ENCODE measurements at places on chromosomes 5 and 9.

- no peak for DNase-seq
These were observed 152.3 kb upstream of the KLF9 start for GRCh38 chr9:70566751-70567150.

GRCh38 chr5:52024359-52024758 lies 641.1 kb downstream of the ISL1 start:
- DNase-seq: no peak

- DNase-seq: peak; percentile 70
These were observed 72.8 kb downstream of the STARD4 start for GRCh38 chr5:111439473-111440075.

GRCh38 chr9:3868012-3868411 lies 342.2 kb upstream of the RFX3 start:
- peak; percentile 25 for DNase-seq

DNA sequence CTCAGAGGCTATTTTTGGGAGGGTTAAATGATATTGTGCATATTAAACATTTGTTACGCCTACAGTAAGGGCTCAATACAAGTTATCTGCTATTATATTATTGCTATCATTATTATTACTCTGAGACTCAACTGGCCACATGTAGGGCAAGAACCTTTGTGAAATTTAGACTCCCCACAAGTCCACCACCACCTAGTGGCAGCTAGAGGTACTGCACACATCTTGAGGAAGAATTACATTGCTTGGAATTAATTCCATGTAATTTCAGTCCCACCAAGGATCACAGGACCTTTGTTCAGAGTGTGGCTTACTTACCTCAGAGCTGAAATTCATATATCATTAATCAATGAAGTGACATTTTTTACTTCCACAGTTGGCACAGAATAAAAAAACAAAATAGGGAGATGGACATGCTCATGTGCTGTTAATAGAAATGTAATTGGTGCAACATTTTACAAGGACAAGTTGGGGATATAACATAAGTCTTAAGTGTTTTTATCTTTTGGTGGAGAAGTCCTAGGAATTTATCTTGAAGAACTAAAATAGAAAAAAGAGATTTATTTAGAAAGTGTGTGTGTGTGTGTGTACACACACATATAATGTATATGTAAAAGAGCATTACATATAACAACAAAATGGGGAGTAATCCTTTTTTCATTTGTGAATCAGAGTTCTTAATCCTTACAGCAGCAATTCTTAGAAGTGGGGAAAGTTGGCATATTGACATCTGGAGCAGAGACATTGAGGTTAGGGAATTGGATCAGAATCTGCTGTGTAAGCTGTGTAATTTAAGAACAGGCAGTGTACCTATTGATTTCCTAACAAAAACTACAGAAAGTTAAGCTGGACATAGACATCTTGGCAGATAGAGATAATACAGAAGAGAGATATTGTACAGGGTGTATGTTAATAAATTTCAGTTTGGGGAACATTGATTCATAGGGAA lies 11.2 kb downstream of the MSANTD3 start:
- DNase-seq: peak; percentile 75

- DNase-seq: no peak
These were observed 118.1 kb downstream of the NR2F1-AS1 start for GRCh38 chr5:93462916-93463315.

DNA sequence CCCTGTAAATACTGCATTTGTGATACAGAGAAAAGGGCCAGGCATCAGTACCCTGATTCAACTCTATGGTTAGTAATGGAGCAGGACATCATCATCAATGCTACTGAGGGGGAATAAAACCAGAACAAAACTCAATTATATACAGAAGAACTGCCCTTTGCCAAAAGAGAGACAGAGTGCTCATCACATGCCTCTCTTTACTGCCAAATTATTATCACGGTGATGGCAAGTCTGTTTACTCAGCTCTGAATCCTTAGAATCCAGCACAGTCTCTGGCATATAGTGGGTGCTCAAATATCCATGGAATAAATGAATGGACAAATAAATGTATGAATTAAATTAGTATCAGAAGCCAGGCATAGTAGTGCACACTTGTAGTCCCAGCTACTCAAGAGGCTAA lies 130.2 kb downstream of the TTC39B start:
- no peak for DNase-seq

DNA sequence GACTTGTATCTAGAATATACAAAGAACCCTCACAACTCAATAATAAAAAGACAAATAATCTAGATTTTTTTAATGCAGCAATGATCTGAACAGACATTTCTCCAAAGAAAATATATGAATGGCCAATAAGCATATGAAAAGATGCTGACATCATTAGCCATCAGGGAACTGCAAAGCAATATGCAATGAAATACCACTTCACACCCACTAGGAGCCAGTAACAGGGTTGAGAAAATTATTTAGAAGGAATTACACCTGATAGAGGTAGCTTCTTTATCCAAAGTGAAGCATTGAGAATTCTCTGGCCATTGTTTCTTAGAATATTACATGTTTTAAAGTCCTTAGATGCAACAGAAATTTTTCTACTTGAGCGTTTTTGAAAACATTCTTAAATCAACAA lies 316.9 kb downstream of the KCNN2 start:
- no peak for DNase-seq

GRCh38 chr9:115999498-115999897 lies 154.1 kb upstream of the PAPPA start:
- DNase-seq: peak; percentile 54

GRCh38 chr5:178221853-178222252 lies 10.7 kb downstream of the PHYKPL start:
- DNase-seq: no peak

GRCh38 chr5:26034813-26035212 lies 1003.6 kb downstream of the CDH9 start:
- DNase-seq: no peak

DNA sequence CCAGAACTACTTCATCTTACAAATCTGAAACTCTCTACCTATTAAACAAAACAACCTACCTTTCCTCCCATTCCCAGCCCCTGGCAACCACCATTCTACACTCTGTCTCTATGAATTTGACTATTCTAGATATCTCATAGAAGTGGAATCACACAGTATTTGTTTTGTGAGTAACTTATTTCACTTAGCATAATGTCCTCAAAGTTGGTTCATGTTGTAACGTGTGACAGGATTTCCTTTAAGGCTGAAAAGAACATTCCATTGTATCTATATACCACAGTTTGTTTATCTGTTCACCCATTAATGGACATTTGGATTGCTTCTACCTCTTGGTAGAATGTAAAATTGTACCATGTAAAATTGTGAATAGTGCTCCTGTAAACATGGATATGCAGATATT lies 70.1 kb upstream of the NXNL2 start:
- peak; percentile 67 for DNase-seq

- DNase-seq: no peak
These were observed 166.5 kb downstream of the MAPKAP1 start for GRCh38 chr9:125540497-125540896.

DNA sequence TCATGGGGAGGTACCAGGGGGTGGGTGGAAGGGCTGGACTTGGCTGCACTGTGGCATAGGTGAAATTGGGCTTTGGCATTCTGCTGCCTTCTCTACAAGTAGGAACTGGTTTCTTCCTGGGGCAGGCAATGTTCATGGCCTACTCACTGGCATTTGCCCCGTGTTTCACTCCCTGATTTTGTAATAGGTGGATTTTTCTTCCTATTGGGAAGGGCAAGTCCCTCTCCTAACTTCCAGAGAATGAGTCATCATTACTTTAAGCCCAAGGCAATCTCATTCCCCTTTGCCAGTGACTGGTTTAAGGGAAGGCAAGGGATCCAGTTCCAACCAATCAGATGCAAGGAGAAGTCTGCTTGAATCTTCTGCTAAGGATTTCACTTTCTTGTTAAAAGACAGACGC lies 67.9 kb upstream of the ANKRD55 start:
- DNase-seq: peak; percentile 35

GRCh38 chr5:172745406-172745805 lies 25.6 kb downstream of the DUSP1 start:
- no peak for DNase-seq

DNA sequence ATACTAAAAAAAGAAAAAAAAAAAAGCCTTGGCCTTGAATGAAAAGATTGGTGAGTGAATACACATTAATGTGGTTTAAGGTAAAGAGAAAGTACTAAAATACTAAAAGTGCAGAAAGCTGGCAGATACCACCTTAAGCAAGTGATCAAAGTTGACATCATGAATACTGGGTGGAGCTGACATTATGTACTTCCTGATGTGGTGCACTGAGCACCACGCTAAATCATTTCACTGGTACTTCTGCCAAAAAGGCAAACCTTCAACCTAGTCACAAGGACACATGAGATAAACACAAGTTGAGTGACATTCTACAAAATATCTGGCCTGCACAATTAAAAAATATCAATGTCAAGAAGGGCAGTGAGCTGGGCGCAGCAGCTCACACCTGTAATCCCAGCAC lies 33.8 kb upstream of the PANK3 start:
- no peak for DNase-seq

DNA sequence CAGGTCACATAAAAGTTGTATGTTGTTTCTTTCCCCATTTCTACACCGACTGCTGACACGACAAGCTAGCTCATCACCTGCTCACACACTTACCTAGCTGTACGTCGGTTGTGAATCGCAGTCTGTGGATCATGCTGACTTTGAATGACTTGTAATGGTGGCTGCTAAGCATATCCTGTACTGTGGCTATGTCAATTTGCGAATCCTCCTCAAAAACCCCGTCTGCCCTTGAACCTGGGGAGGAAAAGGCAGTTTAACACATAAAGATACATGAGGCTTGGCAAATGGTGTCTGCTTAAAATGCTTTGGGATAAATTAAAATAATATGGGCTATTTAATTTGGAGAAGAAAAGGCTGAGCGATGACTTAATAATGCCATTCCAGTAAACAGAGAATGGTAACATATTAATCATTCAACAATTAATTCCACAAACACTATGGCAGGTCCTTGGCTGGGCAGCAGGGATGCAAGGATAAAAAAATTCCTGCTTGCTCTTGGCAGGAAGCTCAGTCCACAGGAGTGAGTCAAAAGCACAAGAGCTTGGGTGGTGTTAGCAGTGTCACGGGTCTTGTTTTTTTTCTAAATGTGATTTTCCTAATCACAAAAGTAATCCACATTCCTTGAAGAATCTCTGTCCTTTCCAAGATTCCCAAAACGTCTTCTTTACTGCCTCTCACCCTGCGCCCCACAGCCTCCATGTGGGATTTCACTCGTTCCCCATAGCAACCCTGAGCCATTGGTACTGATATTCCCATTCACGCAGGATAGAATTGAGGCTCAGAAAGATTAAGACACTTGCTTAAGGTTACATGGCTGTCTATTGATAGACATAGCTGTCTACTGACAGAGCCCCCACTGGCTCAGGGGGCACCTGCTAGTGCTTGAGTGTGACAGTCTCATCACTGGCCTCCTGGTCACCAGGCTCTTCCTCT lies 222.4 kb downstream of the MAPKAP1 start:
- peak; percentile 76 for DNase-seq

DNA sequence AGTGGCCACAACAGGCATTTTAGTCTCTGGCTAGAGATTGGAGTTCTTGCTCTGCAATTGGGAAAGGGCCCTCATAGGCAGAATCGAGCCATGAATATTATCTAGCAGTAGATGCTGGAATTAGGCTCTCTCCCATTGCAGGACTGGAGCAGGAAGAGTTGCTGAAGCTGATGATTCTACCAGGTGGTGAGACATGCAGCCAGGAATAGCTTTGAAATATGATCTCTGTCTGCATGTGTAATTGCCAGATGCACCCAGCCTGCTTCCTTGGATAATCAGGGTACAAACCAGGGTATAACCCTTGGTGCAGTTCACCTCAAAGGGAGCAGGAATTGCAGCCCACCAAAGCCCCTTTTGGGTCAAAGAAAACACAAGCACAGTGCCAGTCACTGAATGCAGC lies 211.4 kb upstream of the FTMT start:
- DNase-seq: no peak
